Fibroblast of skin of right quadriceps (primary cell): ENCODE measurements at places on chromosomes 3 and 15.

DNA sequence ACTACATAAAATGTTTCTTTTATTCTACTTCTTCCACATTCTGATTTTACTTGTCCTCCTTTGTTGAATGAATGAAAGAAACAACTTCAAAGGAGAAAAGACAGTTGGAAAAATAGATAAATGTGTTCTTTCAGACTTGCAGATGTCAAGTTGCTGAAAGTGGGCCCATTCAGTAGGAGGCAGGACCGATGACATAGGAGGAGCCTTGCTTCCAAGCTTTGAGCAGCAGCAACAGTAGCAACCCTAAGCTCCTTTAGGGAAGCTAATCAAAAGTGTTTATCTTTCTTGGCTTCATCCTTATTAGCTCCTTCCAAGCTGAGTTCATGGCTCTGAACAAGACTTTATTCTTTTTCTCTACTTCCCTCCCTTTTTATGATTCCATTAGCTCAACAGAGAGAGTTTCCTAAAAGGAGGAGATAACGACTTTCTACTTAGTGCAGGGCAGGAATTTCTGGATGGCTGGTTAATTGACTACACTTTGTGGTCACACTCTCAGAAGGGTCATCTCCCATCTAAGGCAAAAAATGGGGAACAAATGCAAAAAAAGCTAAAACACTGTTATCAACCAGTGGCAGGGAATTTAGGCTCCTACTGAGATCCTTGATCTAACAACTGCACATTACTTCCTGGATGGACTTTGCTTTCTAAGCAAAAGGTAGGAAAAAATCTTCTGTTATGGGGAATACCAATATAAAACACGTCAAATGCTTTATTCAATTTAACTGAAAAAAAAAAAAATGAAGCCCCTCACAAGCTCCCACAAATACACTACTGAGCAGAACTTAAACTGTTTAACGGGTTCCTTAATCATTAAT, 4.8 kb downstream of the MORC1 start:
- DNase-seq = no peak

GRCh38 chr3:140686948-140687347, 9.1 kb downstream of the TRIM42 start:
- no peak for DNase-seq

DNA sequence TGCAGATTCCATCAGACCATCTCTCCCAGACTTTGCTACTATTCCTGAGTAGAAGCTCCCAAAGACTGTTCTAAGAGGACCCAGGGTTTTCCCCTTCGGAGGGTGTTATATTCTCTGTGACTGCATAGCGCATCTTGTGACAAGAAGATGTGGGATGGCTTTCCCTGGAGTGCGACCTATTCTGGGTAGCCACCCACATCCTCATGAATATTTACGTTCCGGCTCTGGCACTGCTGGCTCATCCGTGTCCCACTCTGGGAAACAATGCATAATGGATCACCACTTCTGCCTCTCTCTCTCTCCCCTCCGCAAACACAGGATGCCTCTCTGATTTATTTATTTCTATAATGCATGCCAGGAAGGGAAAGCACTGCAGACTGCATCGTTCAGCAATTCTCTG, 166.1 kb downstream of the PYDC2 start:
- no peak for DNase-seq

- DNase-seq = peak; percentile 37
These were observed 133.2 kb upstream of the STRIT1 start for GRCh38 chr3:155426524-155427230.

GRCh38 chr3:186679151-186679550, 13.3 kb downstream of the HRG start:
- DNase-seq = no peak
